Activated naive CD4-positive, alpha-beta T cell (primary cell): ENCODE measurements at places on chromosomes 12 and 14.

- DNase-seq = no peak
These were observed 7.4 kb downstream of the ABCD2 start for GRCh38 chr12:39612250-39612649.

- DNase-seq = peak; percentile 11
These were observed 48.3 kb downstream of the TTLL5 start for GRCh38 chr14:75709207-75709812.

GRCh38 chr14:94290197-94290596 is 2.9 kb downstream of the SERPINA10 start:
- no peak for DNase-seq

DNA sequence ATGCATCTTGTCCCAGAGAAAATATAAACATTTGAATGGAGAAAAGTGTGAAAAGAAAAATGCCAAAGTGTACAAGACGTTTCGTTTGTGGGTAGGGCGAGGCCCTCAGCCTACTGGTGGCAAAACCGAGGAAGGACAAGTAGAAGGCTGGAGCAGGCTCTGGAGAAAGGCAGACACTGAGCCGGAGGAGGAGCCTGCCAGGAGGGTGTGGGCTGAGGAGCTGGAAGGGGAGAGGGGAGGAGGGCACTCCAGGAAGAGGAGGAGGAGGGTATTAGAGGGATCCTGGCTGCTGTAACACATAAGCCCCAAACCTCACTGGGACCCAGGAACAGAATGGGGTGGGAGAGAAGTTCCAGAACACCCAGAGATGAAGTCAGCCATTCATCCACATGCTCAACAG is 47.7 kb downstream of the CLMN start:
- DNase-seq = no peak

- DNase-seq = no peak
These were observed 757.1 kb downstream of the NRXN3 start for GRCh38 chr14:78927261-78927660.

DNA sequence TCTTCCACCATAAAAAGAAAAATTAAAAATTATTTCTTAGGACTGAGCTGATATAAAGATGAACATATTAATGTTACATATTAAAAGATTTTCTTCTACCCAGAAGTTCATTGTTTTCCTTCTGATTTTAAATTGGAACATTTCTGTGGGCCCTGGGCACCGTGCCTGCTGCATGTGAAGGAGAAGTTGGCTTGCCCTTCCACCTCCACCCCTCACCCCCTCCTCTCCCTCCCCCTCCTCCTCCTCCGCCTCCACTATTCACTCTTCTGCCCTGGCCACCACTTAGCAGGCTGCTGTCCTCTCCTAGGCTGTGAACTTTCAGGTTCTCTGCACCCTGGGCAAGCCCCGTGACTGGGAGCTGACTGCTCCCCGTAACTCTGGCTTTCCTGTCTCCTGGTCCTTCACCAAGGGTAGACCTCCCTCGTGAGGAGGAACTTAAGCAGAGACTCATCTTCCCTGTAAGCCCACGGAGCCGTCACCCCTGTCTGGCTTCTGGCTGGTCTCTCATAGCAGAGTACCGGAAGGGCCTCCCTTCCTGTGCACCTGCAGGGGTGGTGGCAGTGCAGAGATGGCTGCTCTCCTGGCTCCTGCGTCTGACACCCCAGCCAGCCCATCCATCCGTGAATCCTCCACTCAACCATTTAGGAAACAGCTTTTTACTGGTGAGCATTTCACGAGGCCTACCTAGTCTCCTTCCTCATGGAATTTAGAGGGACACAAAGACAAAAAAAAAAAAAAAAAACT is 12.8 kb downstream of the TUNAR start:
- no peak for DNase-seq

DNA sequence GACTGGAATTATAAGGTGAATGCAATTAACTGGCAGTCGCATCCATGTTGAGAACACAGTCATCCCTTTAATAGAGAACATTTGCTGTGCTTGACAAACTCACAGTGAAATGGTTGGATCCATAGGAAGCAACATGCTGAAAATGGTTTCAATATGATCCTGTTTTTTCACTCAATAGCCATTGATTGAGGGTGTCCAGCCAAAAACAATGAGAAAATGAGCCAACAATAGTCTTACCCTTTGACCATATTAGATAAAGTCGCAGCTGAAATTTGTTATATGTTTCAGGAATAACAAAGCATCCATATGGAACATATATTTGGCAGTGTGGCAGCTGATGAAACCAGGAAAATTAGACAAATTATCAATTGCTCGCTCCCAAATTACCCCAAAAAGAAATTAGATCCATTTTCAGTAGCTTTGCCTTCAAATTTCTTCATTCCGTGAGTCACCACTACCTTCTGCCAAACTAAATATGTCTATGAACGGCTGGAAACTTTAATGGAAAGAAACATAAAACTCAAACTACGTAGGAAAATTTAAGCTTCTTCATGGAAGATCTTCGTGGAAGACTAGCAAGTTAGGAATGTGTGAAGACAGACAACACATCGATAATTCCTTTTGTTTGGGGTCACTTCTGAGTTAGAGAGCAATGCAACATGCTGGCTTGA is 17.4 kb downstream of the IGF1 start:
- no peak for DNase-seq

DNA sequence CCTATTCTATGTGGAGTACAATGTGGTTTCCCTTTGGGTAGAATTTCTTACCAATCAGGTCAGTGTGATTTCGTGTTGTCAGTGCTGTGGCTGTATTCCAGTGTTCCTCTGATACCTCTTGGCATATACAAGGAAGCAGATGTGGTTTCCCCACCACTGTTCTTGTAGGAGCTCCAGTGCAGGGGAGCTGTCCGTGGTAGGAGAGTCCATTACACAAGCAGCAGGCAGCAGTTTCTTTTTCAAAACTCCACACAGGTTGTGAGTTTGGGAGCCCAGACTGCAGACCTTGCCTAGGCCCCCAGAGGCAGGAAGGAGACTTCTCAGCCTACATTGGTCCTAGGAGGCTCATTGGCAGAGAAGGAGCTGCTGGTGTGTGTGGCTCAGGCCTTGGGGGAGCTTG is 452.8 kb downstream of the AACS start:
- DNase-seq = no peak

DNA sequence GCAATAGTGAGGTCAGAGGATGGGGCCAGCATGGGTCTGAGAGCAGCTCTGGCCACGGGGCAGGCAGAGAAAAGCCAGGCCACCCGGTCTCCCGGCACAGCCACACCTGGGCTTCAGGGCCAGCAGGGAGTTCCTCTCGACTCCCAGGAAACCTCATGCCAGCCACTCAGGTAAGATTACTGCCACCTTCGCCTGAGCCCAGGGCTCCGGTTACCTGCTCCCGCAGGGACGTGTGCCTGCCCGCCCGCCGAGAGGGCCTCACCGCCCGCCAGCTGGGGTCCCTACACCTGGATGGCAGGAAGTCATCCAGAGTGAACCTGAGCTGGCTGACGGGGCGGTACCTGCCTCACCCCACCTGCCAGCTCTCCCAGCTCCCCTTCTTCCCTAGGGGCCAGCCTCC is 7.3 kb downstream of the JAG2 start:
- no peak for DNase-seq

DNA sequence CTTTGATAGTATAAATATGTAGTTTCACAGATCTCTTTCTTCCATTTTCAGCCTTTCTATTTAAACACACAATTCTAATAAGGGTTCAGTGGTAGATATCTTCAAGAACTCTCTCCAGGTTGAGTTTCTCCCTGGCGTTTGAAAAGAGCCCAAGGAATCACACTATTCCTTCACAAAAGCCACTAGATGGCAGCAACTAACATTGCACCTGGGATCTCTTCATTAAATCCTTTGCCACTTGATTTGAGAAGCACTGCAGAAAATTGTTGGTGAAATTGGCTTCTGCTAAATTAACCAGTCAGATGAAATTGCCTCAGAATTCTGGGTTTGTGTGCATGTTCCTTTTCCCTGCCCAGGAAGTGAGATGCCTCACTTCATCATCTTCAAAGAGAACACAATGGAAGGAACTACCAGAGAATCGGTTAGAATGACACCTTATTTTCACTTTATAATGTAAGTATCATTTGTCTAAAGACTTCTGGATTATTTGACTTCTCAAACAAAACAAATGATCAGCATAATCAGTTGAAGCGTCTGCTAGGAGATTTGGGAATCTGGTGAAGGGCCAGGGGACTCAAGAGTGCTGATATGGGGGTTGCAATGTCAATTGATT is 6.8 kb downstream of the CCDC198 start:
- DNase-seq = no peak

- DNase-seq = no peak
These were observed 1.2 kb upstream of the DDN start for GRCh38 chr12:49000346-49000745.

- no peak for DNase-seq
These were observed 1.7 kb downstream of the CABP1 start for GRCh38 chr12:120642121-120642520.

DNA sequence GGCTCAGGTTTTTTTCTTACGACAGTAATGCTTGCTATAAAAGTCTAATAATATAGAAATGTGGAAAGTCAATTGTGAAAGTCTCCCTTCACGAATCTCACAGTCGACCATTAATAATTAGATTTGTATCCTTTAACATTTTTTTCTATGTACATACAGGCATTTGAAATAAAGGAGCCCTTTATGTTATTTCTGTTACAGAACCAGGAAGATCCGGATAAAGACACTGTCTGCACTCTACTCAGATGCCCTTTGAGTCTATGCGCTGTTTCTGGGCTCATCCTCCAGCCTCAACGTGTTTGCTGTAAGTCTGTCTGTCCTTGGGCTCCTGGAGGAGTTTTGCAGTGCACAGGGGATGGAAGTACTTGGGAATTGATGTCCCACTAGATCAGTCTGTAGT is 212.2 kb upstream of the ATP2B1 start:
- DNase-seq = no peak

GRCh38 chr14:93184391-93185348 is at the start of the genes LYSET and MOAP1:
LYSET (plus strand) TSS chr14:93185317; CDS start chr14:93185406, 89 bp downstream.
MOAP1 (minus strand) TSS chr14:93184897; CDS start chr14:93184242, 655 bp downstream.
- peak; percentile 85 for DNase-seq

DNA sequence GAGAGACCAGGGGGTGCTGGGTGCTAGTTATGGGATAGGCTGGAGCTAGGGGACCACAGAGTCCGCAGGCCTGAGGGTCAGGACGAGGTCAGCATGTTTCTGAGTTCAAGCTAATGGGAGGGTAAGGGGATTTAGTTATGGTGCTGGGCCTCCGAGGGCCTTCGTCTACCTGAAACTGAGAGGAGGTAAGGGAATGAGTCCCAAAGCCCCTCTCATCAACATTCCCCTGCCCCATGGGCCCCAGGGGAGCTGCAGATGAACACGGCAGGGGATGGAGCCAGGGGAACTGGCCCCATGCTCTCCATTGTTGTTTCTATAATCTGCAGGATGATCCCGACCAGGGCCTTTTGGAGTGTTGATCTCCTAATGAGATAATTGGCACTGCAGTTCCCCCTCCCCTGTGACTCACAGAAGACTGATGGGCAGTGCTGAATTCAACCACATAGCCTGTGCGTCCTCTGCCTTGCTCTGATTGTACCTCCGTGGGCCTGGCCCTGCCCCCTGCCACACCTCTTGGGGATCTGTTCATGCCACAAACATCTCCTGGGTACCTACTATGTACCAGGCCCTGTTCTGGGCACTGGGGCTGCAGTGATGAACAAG is 21.4 kb downstream of the FAIM2 start:
- no peak for DNase-seq

GRCh38 chr12:55515696-55516095 is 23.5 kb downstream of the OR6C68 start:
- DNase-seq = no peak

DNA sequence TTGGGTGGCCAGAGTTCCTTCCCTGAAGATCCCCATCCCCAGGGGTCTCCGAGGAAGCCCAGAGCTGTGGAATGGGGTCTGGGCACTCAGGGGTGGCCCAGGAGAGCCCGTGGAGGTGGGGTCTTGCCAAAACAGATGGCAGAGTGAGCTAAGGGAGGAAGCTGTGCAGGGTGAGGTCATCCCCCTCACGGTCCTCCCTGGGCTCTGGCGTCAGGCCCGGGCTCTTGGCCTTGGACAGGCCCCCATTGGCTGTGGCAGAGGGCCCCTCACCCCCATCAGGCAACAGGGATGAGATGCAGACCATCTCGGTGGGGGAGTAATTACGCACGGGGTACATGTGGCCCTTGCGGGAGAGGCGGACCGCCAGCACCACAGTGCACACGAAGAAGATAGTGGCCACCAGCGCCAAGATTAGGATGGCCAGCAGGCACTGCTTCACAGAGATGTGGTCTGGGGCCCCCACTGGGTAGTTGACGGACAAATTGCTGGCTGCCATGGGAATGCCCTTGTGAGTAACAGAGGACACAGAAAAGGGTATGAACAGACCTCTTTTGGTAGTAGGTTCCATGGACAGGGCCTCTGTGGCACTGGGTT is 10.7 kb downstream of the SELPLG start:
- DNase-seq = no peak

DNA sequence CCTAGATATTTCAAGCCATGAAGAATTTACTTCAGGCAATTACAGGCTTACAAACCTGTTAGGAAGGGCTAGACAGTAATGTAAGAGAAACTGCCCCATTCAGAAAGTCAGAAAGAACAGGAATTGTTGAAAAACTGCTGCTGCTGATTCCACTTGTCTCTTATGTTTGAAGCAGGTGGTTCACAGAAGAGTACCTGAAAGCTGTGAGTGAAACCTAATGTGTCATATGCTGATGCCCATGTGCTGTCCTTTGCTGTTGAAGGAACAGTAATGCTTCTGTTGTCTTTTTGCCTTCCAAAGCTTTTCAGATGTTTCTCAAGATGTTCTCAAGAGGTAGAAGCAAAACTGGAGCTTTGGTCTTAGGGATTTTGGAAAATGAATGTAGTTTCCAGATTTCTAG is 39.0 kb downstream of the MNAT1 start:
- no peak for DNase-seq

DNA sequence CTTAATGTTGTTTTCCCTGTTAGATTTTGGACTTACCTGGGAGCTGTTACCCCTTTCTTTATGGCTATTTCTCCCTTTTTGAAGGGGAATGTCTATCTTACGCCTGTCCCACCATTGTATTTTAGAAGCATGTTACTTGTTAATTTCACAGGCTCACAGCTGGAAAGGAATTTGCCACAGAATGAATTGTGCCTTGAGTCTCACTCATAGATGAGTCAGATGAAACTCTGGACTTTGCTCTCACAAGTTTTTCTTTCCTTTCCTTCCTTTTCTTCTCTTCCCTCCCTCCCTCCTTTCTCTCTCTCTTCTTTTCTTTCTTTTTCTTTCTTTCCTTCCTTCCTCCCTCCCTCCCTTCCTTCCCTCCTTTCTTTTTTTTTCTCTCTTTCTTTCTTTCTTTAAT is 9.3 kb upstream of the ATF7IP start:
- no peak for DNase-seq

GRCh38 chr12:7709969-7710675 is 1.1 kb upstream of the DPPA3 start:
- DNase-seq = no peak

- no peak for DNase-seq
These were observed 7.8 kb downstream of the LHX5 start for GRCh38 chr12:113463746-113464451.

GRCh38 chr14:100862277-100862676 is 36.4 kb downstream of the MEG3 start:
- no peak for DNase-seq
